Glomerular endothelial cell (primary cell): ENCODE measurements at places on chromosomes 1 and 21. TPM values are rescaled to one million over a fixed set of nuclear protein-coding genes. Genes with fewer than 3 reads are reported as not detected.

TRNAU1AP gene
- 16.7 and 23.6 TPM in 2 replicates for total RNA-seq

S100A7A gene
- total RNA-seq, result not detected in 2 replicates

HEYL gene
- 0.44 and 0.82 TPM in 2 replicates for total RNA-seq

OR6N1 gene
- total RNA-seq, result not detected in 2 replicates

TFAP2E gene
- total RNA-seq, result 0.24 TPM in 1 of 2 replicates, not detected in the other

CELA3A gene
- total RNA-seq, result not detected in 2 replicates

SPRR3 gene
- total RNA-seq, result not detected in 2 replicates

NASP gene
- 41.2 and 68.8 TPM in 2 replicates for total RNA-seq

SYTL1 gene
- 1.8 and 5.4 TPM in 2 replicates for total RNA-seq

FCRL1 gene
- not detected in 2 replicates for total RNA-seq

C8B gene
- not detected in 2 replicates for total RNA-seq
